ENCODE measurements at places on chromosomes 7 and 10. TPM values are rescaled to one million over a fixed set of nuclear protein-coding genes. Genes with fewer than 3 reads are reported as not detected.

DNA sequence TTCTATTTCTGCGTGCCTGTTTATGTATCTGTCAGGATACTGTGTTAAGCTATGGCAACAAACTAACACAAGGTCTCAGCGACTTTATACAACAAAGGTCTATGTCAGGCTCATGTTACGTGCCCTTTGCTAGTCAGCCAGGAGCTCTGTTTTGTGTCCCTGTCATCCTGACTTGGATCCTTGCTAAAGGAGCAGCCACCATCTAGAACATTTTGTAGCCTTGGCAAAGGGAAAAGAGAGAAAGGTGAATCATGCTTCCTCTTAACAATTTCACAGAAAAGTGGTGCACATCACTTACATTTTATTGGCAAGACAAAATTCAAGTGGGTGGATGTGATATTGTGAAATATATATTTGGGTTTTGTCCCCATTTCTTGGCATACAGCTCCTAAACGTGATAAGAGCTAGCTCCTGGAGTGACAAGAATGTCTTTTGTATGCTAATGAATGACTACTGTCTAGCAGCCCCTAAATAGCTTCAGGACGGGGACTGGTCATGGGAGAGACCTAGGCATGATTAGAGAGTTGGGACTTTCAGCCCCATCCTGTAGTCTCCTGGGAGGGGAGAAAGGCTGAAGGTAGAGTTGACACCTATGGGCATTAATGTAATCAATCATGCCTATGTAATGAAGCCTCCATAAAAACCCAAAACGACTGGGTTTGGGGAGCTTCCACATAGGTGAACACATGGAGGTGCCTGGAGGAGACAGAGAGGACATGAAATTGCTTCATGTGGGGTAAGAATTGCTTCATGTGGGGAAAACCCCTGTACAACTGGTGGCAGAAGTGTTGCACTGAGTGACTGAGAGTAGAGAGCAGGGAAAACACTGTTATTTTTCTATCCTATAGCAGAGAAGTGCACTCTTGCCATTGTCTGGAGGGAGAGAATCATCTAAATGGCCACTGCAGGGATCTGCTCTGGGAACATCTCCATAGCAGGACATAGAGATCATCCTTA lies 33.0 kb downstream of the MRPL32 start:
- H3K27ac ChIP-seq = no peak overlapping the region
- no peak for DNase-seq
- H3K4me3 ChIP-seq = no peak overlapping the region
- H3K27me3 ChIP-seq = no peaks in the 10 kb centered on the region
- no peaks in the 10 kb centered on the region for H3K4me1 ChIP-seq

DNA sequence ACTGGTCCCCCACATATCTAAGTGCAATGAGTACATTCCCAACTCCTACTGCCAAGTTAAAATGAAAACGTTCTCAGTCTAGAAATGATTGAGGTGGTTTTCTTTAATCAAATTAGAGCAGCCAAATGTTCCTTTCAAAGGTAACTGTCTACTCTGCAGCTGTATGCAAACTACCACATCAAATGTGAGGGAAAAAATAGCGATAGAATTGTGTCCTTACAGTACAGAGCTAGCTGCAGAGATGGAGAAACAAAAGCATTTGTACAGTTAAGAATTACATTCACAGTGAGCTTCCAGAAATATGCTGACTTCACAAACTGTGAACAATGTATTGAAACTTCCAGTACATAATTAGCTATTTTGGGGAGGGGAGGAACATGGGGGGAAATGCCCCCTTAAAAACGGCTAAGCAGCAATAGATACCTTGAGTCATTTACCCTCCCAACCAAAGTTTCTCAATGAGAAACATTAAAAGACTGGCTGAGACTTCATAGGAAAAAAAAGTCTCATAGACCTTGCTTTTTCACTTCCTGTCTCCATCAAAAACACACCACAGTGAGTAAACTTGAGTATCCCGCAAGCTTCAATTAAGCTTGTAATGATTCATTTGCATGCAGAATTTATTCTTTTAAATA lies 22.9 kb downstream of the CDK6 start:
- peaks cover 14% of the 10 kb centered on the region for H3K4me1 ChIP-seq
- H3K27me3 ChIP-seq = no peaks in the 10 kb centered on the region
- H3K27ac ChIP-seq = no peak overlapping the region
- no peaks in the 10 kb centered on the region for H3K36me3 ChIP-seq

GRCh38 chr7:105805447-105806019 lies 70.9 kb downstream of the ATXN7L1 start:
- no peak overlapping the region for H3K27ac ChIP-seq
- no peaks in the 10 kb centered on the region for H3K27me3 ChIP-seq
- H3K4me1 ChIP-seq = peaks cover 82% of the 10 kb centered on the region
- H3K36me3 ChIP-seq = no peaks in the 10 kb centered on the region
- no peak overlapping the region for H3K4me3 ChIP-seq
- no peak for DNase-seq

GRCh38 chr10:14879124-14879927 lies 660 bp downstream of the SUV39H2 start:
- peak overlapping the region; percentile 95 for H3K4me3 ChIP-seq
- no peaks in the 10 kb centered on the region for H3K4me1 ChIP-seq
- peak overlapping the region; percentile 98 for H3K27ac ChIP-seq
- H3K36me3 ChIP-seq = no peaks in the 10 kb centered on the region

PON1 gene
- total RNA-seq = not detected

GSTK1 gene
- total RNA-seq = 159 TPM
